ENCODE measurements at places on chromosomes 13 and 19.

GRCh38 chr19:31715249-31715945 lies 366.2 kb upstream of the TSHZ3 start:
- no peak for DNase-seq

DNA sequence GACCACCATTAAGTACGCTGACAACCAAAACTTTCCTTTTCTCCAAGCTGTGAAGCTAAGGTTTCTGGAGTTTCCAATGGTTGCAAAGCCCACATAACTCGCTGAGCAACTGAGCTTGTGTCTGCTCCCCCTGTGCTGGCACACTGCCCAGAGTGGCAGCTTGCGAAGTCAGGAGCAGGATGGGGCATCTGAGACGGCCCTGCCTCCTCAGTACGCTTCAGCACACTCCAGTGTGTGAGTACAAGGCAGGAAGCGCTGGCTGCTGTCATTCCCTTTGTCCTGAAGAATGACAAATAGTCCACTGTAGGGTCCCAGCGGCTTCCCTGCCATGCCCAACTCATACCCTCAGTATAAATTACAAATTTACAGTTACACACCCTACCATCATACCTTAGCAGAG lies 51.5 kb downstream of the SKA3 start:
- DNase-seq = peak; percentile 79

GRCh38 chr19:32692727-32693061 lies 1.1 kb downstream of the NUDT19 start:
- DNase-seq = no peak

- DNase-seq = no peak
Observed at GRCh38 chr13:46178821-46179220, 3.2 kb downstream of the LCP1 start.

DNA sequence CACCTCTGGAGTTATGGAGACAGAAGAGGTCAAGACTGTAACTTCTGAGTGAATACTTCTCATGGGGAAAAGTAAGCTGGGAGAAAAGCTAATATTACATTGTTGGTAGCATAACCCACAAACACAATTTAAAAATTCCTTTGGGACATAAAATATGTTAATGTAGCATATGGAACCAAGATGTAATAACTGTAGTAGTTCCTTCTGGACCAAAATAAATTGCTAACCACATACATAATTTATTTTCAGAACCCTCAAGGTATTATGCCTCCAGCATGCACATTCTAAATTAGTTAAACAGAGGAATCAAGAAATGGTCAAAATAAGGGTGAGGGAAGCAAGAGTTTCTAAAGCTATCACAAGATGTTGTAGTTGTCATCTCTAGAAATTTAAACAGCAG lies 4.8 kb upstream of the RNF17 start:
- DNase-seq = no peak

- DNase-seq = no peak
Observed at GRCh38 chr19:51147663-51148062, 5.6 kb downstream of the SIGLEC7 start.

- peak; percentile 5 for DNase-seq
Observed at GRCh38 chr13:80586356-80586755, 245.4 kb upstream of the SPRY2 start.

- DNase-seq = peak; percentile 64
Observed at GRCh38 chr13:60448907-60449510, 52.0 kb downstream of the TDRD3 start.

DNA sequence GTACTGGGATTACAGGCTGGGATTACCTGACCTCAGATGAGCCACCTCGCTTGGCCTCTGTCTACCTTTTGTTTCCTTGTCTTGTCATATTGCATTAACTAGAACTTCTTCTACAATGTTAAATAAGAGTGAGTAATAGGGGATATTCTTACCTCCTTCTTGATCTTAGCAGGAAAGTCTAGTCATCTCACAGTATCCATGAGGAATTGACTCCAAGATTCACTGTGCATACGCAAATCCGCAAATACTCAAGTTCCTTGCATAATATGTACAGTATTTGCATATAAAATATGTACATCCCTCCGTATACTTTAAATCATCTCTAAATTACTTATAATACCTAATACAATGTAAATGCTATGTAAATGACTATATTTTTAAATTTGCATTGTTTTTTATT lies 78.3 kb downstream of the POLR1D start:
- DNase-seq = no peak

DNA sequence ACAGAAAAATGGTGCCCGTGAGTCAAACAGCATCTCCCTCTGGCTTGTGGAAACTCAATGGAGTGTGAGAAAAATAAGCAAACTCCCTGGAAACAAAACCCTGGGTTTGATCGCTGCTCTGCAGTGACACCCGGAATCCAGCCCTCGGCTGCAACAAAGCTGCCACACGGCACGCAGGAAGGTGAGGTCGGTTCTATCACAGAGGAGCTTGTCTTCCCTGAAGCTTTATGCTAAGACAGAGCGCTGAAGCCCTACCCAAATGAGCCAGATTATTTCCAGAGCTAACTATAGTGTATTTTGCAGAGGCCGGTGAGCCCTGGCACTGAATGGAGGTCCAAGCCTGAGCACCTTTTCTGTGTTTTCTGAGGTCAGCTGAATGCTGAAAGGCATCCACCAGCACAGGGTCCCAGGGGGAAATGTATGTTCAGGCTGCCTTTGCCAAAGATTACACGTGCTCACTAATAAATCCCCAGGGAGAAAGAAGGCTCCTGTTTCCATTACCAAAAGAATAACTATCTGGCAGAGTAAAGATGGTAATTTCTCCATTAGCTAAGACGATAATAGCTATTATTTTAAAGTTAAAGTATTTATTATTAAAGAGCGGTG lies 77.8 kb downstream of the TSHZ3 start:
- DNase-seq = no peak

- DNase-seq = no peak
Observed at GRCh38 chr19:7981661-7982060, 23.8 kb downstream of the ELAVL1 start.

DNA sequence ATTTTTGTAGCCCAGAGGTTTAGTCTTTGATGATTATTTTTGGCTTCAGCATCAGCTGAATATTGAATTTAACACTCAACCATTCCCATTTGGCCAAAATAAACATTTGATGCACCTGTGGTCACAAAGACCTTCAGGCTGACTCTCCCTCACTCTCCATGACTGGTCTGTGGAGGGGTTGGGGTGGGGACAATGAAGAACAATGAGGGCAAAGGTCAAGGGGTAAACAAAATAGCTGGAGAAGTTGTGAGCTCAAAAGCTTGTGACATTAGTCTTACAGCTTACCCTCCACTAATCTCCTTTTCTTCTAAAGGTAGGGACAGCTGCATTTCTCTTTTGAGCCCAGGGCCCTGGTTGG lies 86.9 kb downstream of the SLC15A1 start:
- no peak for DNase-seq

GRCh38 chr13:55652657-55653056 lies 1488.1 kb upstream of the PRR20A start:
- DNase-seq = no peak

DNA sequence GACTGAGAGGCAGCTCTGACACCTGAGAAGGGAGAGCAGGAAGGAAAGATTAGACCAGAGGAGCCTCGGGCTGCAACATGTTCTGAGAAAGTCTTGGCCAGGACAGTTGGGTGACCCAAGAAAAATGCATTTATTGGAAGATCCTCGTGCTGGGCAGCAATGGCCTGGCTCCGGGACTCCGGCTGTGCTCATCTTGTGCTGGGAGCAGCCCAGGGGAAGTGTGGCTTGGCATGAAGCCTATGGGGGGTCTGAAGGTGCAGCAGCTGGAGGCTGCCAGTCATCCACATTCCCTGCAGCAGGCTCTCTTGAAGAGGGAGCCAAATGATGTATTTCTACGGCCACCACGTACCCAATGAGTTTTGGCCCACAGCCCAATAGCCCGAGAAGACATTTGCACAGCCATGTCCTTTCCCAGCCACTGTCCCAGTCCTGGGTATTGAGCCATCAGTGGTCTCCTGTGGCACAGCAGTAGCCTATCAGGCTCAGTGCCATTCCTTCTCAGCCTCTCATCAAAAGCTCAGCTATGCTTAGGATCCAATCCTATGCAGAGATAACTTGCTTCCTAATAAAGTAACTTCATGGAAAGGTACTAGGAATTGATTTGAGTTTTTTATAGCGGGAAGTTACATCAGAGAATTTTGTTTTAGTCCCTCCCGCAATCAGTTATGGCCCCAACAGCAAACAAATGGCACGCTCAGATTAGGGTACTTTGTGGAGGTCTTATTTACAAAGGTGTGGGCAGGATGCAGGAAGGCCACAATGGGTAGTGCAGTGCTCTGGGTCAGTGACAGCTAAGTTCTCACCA lies 76.0 kb upstream of the MEDAG start:
- DNase-seq = peak; percentile 39

- DNase-seq = no peak
Observed at GRCh38 chr19:3392480-3392879, 26.1 kb downstream of the NFIC start.

GRCh38 chr19:16527971-16528521 lies 14.2 kb downstream of the CHERP start:
- peak; percentile 29 for DNase-seq

- peak; percentile 64 for DNase-seq
Observed at GRCh38 chr13:49711218-49711863, 20.1 kb upstream of the EBPL start.

GRCh38 chr19:41222240-41222639 lies 3.2 kb downstream of the AXL start:
- DNase-seq = no peak

GRCh38 chr13:32087955-32088747 lies 56.6 kb downstream of the FRY start:
- DNase-seq = no peak

DNA sequence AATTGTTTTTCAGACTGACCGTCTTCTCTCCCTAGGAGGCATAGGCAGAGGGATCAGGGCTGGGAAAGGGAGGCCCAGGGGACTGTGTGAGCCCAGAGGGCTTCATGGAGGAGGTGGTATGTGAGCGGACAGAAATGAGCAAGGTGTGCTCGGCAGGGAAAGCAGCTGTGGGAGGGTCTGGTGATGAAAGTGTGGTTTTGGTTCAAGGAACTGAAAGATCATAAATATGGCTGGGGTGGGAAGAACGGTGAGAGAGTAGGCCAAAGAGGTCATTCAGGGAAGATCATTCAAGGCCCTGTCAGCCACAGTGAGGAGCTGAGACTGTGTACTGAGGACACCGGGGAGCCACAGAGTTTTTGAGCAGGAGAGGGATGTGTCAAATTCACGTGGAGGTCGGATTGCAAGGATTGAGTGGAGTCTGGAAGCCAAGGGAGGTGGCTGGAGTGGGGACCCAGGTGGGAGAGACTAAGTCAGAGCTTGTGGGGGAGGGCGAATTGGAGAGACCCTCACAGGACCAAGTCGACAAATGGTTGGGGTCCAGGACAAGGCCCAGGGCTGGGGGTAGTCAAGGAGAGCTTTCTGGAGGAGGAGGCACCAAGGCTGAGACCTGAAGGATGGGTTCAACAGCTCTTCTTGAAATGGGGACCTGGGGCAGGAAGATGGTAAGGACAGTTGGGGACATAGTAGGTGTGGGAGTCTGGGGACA lies 7.6 kb downstream of the PLD3 start:
- DNase-seq = no peak

GRCh38 chr13:107373551-107373950 lies 805.6 kb upstream of the ARGLU1 start:
- DNase-seq = peak; percentile 9

DNA sequence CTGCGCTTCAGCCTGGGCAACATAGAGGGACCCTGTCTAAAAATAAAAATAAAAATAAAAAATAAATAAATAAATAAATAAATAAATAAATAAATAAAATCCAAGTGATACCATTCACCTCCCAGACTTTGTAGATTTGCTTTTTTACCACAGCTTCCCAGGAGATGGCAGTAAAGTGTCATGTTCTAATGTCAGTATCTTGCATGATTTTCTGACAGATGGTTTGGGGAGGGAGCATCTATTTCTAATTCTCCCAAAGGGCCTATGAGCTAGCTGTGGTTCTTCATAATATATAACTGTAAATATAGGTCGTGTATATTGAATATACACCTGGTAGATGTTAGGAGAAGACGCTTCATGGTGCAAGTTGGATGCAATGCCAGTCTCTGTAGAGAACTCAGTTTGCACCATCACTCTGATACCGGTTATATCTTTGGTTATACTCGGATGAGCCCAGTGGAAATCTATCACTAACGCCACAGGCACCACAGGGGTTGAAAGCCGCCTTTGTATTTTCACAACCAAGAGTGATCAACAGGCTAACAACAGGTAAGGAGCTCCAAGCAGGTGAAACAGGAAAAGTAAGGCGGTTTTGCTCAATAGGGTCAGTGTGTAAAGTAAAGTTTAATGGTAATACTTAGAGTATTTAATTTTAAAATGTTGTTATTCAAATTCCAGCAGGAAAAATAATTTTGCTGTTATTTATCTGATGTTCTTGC lies 13.9 kb downstream of the APLP1 start:
- DNase-seq = peak; percentile 83

DNA sequence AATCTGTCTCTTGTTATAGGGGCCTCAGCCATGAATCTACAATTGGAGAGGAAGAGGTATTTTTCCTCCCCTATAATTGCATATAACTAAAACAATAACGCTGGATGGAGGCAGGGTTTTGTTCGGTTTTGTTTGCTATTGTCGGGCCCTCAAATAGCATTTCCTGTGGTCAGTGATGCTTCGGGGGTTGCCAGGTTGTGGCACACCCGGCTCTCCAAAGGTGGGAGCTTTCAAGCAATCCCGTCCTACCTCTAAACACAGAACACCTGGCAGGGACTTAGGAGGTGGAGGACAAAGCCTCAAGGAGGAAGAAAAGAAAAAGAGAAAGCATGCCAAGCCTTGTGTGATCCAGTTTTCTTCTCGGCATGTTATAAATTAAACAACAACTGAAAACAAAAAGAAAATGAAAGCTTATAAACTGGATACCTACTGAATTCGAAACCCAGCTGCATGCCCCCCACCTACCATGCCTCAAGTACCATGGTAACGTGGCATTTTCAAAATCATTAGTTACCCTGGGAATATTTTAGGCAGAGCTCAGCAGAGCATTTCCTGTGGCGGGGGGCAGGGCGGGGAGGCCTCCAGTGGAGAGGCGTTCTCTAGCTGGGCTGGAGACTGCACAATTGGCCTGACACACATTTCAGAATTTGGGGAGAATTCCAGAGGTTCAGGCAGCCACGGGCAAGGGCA lies 213.8 kb downstream of the DCLK1 start:
- DNase-seq = no peak

GRCh38 chr13:71374471-71375049 lies 492.4 kb downstream of the DACH1 start:
- DNase-seq = peak; percentile 34

DNA sequence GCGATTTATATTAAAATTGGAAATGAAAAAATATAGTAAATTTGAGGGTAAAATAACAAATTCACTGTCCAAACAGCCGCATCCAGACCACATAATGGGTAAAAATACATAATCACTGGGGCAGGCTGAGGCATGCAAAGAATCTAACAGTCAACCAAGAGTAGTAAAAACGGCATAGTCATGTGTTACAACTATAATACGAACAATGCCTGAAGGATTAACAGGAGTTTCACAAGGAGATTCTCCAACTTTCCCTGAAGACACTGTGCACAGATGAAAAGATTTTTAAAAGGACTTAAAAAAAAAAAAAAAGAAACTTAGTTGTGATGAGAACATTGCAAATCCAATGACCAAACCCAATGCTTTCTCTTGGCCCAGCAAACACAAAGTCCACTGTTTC lies 20.4 kb upstream of the ATXN8OS start:
- peak; percentile 74 for DNase-seq

GRCh38 chr19:55488986-55489710 lies 912 bp downstream of the SSC5D start:
- no peak for DNase-seq
